ENCODE measurements at places on chromosomes 5 and 9. TPM values are rescaled to one million over a fixed set of nuclear protein-coding genes. Genes with fewer than 3 reads are reported as not detected.

TEK gene
- 0.15 TPM for total RNA-seq

OLFM1 gene
- 3.5 TPM for total RNA-seq

BAAT gene
- 0.25 TPM for total RNA-seq

SHOC1 gene
- total RNA-seq, result 1.1 TPM

RANBP3L gene
- not detected for total RNA-seq

DNA sequence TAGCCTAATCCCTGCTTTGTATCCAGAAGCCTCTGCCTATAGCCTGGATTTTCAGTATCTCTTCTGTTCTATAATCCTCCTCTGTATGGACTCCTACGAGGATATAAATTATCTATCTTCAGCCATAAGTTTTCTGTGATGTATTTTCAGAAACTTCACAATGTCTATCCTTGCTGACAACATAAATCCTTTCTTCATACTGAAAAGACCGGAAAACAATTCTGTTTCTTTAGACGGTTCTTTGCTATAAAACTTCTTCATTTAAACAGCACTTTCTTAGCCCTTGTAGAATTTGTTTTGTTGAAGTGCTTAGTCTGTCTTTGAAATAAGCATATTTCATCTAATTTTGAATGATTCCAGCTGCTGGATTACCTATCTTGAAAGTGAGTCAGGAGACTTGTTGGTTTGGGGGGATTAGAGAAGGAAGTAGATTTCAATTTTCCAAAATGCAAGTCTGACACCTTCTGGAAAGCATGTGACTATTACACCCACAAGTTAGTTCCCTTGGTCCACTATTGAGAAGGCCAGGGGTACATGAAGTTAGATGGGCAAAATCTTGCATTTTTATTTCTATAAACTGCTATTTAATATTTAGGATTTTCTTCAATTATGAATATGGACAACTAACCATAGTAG is 96.3 kb upstream of the RANBP3L start:
- peak; percentile 28 for DNase-seq

GRCh38 chr9:23603311-23603710 is 222.7 kb downstream of the ELAVL2 start:
- no peak for DNase-seq

GRCh38 chr9:72257814-72258213 is 107.2 kb downstream of the ZFAND5 start:
- DNase-seq, result peak; percentile 51

DNA sequence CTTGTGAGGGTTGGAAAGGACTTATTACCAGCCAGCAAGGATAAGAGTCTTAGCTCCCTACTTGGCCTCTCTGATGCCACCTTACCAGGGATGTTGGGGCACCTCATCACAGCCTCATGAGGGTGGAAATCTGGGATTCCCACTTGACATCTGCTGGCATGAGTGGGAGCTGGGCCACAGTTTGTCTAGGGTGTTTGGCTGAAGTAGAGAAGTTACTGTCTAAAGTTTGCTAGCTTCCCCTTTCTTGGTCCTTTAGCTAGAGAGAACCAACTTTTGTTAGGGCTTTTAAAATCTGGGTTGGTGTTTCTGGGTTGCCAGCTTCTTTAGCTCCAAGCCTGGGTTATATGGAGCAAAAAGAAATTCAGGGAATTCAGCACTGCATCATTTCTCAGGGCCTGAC is 57.5 kb upstream of the GNA14 start:
- no peak for DNase-seq

DNA sequence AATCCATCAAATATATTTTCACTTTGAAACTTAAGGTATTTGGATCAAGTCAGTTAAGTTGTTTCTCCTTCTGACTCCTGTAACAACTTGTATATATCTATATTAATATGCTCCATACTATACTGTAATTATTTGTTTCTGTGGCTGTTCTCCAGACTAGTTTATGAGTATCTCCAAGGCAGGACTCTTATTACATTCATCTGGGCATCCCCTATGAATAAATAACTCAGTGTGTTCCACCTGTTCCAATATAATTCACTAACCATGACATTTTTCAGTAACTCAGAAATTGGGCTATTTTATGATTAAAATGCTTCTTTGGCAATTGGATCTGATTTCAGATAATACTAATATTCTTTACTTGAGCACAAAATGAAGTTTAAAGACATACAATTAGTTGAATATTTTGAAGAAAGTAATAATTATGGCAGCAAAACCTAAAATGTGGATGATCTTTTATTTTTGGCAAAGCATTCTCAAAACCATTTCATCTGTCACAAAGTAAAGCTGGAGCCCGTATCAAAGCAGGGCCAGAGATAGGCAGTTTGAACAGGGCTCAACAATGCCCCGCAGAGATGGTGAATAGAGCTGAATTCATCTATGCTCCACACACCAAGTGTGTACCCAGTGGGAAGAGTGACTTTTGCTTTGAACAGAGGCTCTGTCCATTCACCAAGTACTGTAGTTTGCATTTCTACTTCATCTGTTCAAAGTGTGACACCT is 314.3 kb downstream of the PDE4D start:
- DNase-seq, result no peak

GRCh38 chr9:29613773-29614172 is 2040.5 kb upstream of the C9orf72 start:
- DNase-seq, result no peak

- no peak for DNase-seq
Measured at GRCh38 chr5:95858023-95858461, 35.5 kb upstream of the GLRX start.

DNA sequence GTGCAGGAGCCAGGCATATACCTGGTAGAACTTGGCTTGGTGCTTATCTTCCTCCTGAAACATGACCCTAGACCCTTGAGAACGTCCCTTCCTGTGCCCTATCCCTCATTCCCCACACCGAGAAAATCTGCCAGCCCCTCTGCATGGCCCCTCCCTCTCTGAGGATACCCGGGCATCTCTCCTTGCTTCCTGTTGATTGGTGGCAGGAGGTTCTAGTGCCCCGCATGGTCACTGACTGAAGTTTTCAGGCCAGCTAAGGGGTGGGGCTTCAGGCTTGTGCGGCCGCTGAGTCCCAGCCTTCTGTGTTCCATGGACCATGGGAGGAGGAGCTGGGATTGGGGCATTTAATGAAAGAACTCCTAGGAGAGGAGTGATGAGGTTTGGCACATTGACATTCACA is 22.8 kb downstream of the IGIP start:
- peak; percentile 21 for DNase-seq

GRCh38 chr5:140311011-140311467 is 8.1 kb upstream of the PFDN1 start:
- DNase-seq, result no peak

GRCh38 chr5:36928947-36929346 is 52.4 kb downstream of the NIPBL start:
- no peak for DNase-seq

- no peak for DNase-seq
Measured at GRCh38 chr5:95934207-95934804, 27.3 kb downstream of the ELL2 start.

DNA sequence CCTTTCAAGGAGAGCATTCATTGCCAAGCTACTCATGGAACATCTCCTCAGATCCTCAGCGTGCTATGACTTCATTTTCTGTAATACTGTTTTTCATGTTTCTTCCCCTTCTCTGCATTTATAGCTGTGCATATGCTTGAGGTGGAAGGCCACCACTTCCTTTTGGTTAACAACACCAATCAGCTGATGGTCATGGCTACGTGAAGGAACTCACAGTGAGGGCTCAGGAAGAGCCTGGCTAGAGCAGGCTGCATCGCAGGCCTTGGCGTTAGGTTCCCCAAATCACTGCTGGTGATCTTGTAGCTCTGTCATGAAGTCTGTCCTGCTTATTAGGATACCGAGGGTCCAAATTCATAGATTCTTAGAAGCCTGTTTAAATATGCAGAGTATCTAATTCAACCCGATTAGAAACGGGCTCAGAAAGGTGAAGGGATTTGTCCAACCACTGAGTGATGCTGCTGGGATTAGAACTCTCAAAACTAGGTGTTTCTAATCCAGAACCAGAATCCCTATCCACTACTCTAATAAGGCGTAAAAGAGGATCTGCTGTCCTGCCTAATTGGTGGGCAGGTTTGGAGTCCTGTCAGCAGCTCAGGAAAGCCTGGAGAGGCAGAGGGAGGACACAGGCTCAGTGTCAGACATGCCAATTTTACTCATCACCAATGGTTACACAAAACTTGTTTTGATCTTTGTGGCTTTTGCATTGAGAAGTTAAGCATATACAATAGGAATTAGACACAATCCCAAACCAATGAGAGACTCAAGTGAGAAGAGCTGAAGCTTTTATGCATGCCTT is 7.5 kb downstream of the SYK start:
- no peak for DNase-seq

GRCh38 chr5:71460693-71461092 is 5.2 kb downstream of the BDP1 start:
- no peak for DNase-seq

GRCh38 chr9:128913995-128914772 is 6.6 kb upstream of the PHYHD1 start:
- DNase-seq, result no peak

GRCh38 chr5:20113031-20113715 is 125.2 kb upstream of the CDH18 start:
- no peak for DNase-seq

DNA sequence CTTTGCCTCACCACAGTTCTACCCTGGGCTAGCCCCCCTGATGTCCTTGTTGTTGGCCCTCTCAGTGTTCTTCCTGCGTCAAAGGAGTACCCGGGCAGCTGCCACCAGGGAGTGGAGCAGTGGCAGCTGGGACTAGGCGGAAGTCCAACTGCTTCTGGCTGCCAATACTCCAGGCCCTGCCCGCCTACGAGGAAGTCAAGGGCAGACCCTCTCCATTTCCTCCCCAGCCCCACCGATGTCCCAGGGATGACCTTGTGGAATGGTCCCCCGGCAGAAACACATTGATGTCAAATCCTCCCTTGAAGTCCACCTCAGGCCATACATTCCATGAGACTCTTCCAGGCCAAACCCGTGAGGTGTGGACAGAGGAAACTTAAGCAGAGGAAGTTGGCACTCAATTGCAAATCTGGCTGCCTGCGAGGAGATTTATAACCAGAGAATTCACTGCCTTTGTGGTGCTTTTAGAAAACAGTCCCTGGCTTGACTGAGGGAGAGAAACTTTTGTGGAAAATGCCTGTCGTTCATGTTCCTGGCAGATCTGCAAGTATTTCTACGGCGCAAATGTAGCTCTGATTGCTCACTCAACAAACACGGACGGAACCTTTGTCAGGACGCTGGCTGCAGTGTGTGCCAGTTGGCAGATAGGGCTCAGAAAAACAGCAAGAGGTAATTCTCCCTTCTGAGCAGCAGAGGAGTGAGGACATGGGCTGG is 339.7 kb downstream of the RAB3C start:
- DNase-seq, result no peak

DNA sequence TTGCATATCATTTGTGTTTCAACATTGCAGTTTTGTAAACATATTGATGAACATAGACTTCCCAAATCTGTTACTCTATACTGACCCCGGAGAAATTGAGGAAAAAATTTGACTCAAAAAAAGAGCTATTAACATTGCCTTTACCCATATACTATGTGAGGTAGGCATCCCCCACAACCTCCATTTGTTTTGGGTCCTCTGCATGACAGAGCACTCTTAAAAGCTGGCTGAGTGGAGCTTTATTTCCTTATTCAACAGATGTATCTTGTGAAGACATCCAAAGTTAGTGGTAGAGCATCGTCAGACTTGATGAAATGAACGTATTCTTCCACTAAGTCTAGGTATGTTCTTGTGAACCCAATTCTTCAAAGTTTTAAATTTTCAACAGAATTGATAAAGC is 310.5 kb downstream of the CDH9 start:
- no peak for DNase-seq

DNA sequence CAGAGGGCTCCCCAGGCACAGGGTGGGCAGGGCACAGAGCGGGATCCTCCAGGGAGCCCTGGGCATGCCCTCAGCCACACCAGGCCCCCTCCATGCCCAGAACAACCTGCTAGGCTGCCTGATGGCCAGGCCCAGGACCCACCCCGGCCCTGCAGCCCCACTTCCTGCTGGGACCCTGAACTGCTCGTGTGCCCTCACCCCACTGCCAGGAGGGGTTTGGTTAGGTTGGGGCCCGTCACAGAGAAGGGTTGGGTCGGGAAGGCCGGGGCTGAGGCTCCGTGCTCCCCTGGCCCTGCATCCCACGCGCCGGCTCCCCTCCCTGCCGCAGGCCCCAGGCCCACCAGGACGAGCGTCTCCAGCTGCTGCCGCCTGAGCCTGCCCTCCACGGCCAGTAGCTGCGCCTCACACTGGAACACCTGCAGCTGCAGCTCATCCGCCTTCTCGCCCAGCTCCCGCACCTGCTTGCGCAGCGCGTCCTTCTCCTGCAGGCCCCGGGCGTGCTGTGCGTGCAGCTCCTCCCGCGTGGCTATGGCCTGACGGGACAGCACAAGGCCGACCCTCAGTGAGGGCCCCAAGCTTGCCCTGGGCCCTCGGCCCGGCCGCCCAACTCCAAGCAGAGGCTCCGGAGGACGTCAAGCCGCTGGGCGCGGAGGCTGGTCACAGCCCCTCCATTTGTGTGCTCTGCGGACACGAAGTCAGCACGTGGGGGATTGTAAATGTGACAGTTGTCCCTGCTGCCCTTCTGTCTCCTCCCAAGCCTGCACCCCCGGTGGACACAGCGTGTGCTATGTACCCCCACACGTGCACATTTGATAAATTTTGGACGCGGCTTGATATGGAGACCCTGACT is 4.0 kb upstream of the DNLZ start:
- no peak for DNase-seq

DNA sequence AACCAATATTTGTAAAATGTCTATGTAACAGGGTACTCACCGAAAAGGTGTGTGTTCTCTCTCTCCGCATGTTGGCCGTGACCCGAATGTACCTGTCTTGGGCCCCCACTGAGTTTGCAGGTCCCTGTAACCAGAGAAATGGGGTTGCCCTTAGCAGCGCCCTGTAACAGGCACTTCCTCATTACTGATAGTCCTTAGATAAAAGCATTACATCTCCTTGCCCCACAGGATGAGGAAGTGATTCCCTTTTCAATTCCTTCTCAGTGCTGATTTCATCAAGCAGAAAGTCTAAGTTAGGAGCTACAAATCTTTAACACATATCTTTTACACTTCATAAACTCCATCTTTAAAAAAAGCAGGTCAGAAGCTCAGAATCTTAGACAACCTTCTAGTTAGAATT is 15.2 kb upstream of the HMHB1 start:
- DNase-seq, result no peak

DNA sequence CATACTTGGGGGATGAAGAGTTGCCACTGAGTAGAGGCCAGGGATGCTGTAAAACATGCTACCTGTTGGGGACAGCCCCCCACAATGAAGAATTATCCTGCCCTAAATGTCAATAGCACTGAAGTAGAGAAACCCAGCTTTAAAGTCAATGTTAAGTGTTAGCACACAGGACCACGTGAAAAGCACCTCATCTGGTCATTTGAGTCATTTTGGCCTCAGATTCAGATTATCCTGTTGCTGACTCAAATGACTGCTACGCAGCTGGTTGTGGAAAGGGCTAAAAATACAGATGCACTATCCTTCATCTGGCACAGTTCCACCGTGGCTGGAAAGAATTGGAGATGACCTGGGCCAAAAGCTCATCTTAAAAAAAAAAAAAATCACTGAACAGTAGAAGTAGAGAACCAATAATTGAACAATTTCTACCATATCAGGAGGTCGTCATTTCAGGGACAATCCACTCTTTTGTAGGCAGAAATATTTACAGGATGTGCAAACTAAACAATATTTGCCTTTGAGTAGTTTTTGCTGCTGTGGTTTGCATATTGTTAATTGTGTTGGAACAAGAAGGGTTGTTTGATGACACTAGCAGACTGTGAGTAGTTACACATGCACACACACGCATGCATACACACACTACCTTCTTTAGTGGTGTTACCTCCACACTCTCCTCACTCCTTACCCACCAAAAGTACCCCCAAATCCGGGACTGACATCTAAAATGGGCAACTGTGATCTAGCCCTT is 195.3 kb upstream of the KLF9 start:
- no peak for DNase-seq

- no peak for DNase-seq
Measured at GRCh38 chr9:71037521-71037920, 83.9 kb downstream of the TRPM3 start.

Measured in HCT116 (cell line).